ENCODE measurements at places on chromosomes 16 and 17. TPM values are rescaled to one million over a fixed set of nuclear protein-coding genes. Genes with fewer than 3 reads are reported as not detected.

Gene METRNL
- 69.7 TPM for total RNA-seq

Gene CD300LD
- not detected for total RNA-seq

Gene BORCS6
- 4.1 TPM for total RNA-seq

Gene CACNA1H
- not detected for total RNA-seq

Gene KLHL10
- total RNA-seq, result not detected

Gene TP53TG3F
- not detected for total RNA-seq

Gene ABCA3
- total RNA-seq, result 0.64 TPM

Gene SLC5A11
- not detected for total RNA-seq

Gene SPATA32
- total RNA-seq, result not detected

Gene CCL7
- not detected for total RNA-seq

Gene CIITA
- 0.64 TPM for total RNA-seq

Gene ZSCAN10
- not detected for total RNA-seq

Gene ABCA8
- not detected for total RNA-seq

Gene RNU2-1
- total RNA-seq, result not detected

Gene KRT33B
- total RNA-seq, result 59.1 TPM

Gene C17orf107
- total RNA-seq, result 4.4 TPM

Data from nasal cavity respiratory epithelium epithelial cell of viscerocranial mucosa (primary cell).